Renal cortical epithelial cell (primary cell): ENCODE measurements at places on chromosomes 1 and 21.

DNA sequence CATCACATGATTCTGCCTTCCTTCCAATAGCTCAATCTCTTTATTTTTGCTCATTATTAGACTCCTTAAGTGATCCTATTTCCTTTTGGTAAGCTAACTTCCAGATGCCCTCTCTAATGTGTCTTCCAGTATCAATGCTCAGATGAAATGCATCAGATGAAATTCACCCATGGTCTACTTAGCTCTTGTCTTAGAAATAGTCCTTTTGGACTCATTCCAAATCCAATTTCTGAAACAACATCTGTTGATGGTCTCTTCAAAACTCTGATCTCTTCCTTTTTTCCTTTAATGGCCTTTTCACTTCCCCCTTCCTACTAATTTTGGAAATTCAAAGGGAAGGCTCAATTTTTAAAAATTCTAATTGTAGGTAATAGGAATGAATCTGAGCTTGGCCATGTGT, 81.1 kb upstream of the GREM2 start:
- no peak for DNase-seq

DNA sequence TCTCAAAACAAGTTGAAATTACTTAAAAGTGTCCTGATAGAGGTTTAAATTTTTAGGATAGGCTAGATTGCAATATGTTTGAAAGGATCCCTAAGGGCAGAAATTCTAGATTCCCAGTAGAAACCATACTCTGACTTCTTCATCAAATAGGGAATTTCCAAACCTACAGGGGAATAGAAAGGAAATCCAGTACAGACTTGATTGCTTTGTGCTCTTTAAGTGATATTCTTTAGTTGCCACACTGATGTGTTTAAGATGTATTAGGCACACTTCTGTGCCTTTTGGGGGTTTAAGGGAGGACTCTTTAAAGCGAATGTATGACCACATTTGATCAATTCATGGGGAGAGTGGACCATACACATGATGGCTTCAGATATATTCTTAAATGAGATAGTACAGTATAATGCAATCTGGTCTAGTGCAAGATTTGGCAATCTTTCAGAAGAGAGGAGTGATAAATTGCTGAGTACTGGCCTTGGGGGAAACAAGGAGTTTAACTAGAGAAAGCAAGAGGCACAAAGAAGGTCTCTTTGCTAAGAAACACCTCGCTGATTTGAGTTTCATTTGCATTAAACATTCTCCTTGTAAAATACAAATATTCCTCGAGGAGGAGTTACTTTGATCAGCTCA, 268.8 kb upstream of the NR5A2 start:
- peak; percentile 30 for DNase-seq

GRCh38 chr1:60890664-60891063, 191.7 kb upstream of the NFIA start:
- no peak for DNase-seq

DNA sequence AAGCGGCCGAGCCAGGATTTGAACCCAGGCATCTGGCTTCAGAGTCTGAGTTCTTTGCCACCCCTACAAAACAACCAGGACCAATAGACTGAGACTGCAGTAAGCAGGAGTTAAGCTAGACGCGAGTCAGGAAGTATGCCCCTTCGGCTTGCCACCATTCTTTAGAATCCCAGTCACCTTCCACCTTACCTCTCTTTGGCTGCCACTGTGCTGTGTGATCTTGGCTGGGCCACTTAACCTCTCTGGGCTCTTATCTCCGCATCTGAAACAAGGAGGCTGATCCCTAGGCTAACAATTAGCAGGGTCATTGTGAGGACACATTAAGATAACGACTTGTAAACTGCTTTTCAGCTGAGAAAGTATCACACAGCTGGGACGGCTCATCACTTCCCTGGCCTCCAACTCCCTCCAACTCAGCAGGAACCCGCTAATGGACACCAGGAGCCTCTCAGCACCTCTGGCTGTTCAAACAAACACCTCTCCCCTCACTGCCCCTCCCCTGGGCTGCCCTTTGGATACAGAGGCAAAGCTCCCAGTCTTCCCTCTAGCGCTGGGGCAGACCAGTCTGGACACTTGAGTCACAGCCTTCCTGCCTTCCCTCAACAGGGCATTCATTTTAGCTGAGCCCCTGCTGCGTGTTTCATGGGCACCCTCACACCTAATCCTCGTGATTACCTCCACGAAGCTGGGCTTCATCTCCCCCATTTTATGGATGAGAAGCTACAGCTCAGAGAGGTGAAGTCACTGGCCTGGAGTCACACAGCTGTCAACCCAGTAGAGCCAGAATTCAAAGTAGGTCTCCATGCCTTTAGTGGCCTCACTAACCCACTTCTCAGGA, 83.2 kb downstream of the CAMK2N1 start:
- no peak for DNase-seq

GRCh38 chr1:29388170-29388569, 151.8 kb downstream of the PTPRU start:
- no peak for DNase-seq

GRCh38 chr1:22876359-22877111, 96.1 kb downstream of the LACTBL1 start:
- DNase-seq = peak; percentile 72

GRCh38 chr1:224759681-224760091, 143.6 kb downstream of the CNIH3 start:
- DNase-seq = no peak

- DNase-seq = no peak
Observed at GRCh38 chr1:207241164-207241934, 80.1 kb upstream of the CD55 start.

GRCh38 chr1:208600456-208601190, 356.4 kb upstream of the PLXNA2 start:
- no peak for DNase-seq
